ENCODE measurements at places on chromosomes 7 and 10.
A peak's percentile ranks its signal among the peaks of the same experiment; 100 is the strongest.

- no peak for DNase-seq
Measured at GRCh38 chr7:32253299-32253698, 183.1 kb upstream of the PDE1C start.

- no peak for DNase-seq
Measured at GRCh38 chr10:1173091-1173490, 116.9 kb downstream of the WDR37 start.

DNA sequence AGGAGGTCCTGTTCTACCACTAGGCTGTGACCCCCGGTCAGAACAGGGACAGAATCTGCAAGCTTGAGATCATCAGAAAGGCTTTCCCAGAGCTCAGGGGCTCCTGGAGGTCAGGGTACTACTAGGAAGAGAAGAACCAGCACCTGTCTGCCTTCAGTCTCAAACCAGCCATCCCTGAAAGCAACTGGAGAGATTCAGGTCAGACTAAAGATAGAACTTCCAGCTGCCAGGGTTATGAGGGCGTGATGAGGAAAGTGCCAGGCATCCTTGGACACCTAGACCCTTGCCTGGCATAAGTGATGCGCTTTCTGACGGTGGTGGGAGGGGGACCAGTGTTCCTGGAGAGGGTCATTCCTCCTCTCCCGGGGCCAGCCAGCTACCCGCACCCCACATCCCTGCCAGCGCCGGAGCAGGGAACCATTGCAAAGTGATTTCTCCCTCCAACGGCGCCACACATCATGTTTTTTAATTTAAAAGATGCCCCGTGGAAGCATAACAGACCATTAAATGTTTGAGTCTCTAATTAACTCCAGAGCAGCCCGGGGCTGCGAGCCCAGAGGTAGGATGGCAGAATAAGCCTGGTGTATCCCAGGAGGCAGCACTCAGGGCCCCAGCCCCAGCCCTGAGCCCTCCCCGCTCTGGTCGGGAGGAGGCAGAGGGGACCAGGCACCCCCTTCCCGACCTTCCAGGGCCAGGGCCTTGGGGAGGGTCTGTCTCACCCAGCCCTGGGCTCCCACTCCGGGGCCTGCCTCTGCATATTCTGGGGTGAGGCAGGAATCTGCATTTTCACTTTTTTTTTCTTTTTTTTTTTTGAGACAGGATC, 64.0 kb downstream of the ELFN1 start:
- no peak for DNase-seq

GRCh38 chr10:29658984-29659965, 24.5 kb upstream of the SVIL start:
- DNase-seq: peak; percentile 55

- DNase-seq: no peak
Measured at GRCh38 chr10:120612756-120613155, 155.7 kb downstream of the PLPP4 start.

- DNase-seq: no peak
Measured at GRCh38 chr7:29883462-29884398, 77.4 kb downstream of the WIPF3 start.

DNA sequence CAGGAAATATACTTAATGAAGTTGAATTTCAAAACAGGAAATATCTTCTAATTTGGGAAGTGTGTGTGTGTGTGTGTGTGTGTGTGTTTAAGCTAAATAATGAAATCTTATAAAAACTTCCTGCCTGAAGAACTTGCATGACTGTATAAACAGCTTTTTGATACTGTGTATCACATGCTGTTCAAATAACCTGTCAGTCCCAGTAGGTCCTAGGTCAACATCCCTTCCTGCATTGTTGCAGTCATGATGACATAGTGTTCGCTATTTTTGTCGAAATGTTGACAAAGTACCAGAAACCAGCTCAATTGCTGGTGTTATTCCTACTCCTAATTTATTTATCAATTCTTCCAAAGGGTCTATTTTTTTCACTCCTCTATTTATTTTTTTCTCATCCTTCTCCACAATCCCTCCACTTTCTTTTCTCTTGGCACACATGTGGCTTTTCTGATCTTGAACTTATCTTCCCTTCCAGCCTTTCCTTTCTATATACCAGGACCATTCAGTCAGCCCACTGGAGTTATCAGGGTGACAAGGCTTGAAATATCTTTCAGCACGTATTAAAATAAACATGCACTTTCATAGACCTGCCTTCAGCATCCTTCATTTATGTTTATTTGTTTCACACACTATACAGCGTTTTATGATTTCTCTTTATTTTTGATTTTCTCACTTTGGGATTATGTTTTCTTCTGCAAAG, 115.8 kb downstream of the PLXDC2 start:
- DNase-seq: no peak
